ENCODE measurements at places on chromosomes 6 and 20.

DNA sequence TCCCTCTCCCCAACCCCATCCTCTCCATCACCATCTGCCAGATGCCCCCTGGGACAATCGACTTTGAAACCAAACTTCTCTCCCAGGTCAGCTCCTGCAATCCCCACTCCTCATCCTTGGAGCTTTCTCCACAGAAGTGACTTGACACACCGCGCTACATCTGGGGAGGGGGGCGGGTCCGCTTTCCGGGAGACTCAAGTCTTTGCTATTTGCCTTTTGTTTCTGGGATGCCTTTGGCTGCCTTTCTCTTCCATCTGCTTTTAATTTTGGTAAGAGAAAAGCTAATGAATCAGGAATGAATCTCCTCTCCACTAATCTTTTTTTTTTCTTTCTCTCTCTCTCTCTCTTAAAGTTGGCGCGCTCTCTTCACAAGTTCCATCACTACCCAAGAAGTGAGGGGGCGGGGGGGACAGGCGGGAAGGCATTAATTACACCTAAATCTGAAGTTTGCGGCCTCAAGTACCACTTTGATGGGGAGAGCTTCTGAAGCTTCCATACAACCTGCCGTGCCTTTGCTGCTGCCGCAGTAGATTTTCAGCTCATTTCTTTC, 664 bp upstream of the TPBG start:
- DNase-seq, result no peak

DNA sequence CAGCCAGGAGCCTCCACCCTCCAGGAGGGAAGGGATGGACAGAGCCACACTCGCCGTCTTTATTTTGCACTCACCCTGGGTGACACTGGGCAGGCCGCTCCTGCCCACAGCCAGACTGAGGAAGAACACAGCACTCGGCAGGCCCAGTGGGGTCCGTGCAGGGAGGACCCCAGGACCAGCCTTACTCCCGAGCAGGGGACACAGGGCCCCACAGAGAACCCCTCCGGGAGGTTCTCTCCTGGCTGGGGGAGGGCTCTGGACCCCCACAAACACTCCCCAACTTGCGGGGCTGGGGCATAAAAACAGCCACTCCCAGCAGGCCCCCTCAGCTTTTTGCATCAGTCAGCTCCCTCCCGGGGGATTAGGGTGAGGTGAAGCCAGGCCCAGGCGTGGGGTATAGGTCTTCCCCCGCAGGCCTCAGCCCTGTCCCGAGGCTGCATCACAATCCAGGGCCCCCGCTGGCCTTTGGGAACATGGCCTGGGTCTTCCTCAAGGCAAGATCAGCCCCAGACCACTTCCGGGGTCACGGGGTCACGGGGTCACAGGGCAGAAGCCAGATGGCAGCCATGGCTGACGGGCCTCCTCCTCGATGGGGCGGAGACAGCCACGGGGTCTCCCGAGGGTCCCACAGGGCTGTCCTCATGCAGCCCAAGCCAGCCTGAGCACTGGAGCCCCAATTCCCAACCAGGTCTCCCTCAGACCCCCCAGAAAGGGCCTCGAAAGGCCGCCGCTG, 3.2 kb downstream of the TNFRSF6B start:
- DNase-seq, result no peak

GRCh38 chr6:166691199-166691598, 64.1 kb upstream of the RPS6KA2 start:
- no peak for DNase-seq

- no peak for DNase-seq
Measured at GRCh38 chr6:142886431-142887170, 58.4 kb downstream of the HIVEP2 start.

GRCh38 chr6:43972913-43973300, 154.3 kb downstream of the MRPL14 start:
- no peak for DNase-seq

DNA sequence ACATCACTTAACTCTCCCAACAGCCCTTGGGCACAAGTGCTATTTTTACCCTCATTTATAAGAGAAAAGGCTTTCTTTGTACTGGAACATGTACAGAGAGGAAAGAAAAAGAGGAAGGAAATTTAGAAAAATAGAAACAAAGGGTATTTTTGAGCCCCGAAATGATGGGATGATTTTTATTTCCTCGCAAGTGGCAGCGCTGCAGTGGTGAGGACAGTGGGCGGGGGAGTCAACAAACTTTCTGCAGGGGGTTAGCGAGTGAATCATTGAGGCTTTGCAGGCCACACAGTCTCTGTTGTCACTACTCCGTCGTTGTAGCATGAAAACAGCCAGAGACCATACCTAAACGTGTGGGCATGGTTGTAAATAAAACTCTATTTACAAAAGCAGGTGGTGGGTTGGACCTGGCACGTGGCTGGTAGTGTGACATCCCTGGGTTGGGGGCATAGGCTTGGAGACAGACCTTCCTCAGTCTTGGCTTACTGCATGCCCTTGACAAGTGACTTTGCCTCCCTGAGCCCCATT, 25.5 kb upstream of the OCSTAMP start:
- no peak for DNase-seq

DNA sequence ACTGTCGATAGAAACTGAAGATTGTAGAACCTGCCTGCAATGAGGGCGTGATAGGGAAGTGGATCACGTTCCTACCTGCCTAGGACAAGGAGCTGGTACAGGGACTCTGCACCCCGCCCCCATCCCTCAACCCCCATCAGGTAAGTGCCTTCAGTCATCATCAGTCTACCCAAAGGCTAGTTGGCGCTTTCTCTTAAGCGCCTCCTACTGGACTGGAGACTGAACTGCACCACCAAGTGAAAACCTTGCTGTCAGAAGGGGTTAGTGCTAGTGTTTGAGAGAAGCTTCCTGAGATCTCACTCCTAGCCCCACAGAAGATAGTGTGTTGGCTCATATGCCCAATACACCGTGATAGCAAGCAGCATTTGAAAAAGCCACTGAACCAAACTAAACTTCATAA, 706.5 kb upstream of the MAN1A1 start:
- DNase-seq, result no peak

GRCh38 chr20:22568872-22569344, 15.5 kb downstream of the FOXA2 start:
- no peak for DNase-seq

GRCh38 chr6:68679399-68679798, 44.3 kb downstream of the ADGRB3 start:
- DNase-seq, result no peak

- no peak for DNase-seq
Measured at GRCh38 chr6:148566664-148567350, 180.0 kb upstream of the UST start.

GRCh38 chr6:71489736-71490135, 201.1 kb downstream of the OGFRL1 start:
- DNase-seq, result no peak

DNA sequence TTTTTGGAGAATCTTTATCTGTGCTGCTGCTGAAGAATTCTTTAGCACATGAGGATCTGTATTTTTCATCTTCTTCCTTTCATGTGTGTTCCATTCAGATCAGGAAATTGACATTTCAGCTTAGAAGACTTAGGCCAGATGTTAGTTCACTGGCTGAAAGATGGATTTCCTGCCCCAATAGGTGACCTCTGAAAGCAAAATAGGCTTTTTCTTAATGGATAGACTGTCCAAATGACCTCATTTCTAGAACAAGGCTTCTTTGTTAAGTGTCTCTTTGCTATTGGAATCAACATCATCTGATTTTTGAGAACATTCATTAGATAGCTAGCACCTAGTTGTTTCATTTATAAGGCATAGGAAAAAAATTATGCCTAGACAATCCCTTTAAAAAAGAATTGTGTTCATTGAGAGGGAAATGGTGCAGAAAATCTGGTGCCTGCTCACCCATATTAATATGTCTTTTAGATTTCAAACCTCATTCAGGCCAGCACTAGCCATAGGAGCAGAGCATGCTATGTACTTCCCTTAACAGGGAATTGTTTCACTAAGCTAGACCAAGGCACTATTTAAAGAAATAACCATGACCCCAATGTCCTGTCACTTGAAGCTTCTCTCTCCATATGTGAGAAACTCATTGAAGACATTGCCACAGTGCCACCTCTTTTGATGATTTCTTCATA, 13.6 kb upstream of the SASH1 start:
- DNase-seq, result no peak

DNA sequence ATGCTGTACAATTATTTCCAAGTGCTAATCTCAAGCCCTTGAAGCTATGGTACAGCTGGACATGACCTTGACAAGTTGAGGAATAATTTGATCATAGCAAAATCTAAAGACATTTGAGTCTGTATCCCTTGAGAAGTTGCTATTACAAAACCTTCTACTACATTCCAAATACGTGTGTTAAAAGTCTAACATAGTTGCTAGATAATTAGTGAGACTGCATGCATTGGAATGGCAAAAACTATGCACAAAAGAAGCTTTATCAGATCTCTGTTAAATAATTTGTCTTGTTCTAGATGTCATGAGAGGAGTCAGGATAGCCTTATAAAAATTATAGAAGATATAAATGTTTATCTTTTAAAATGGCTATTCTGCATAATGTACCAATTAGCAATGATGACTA, 127.8 kb downstream of the GJA1 start:
- DNase-seq, result no peak

- no peak for DNase-seq
Measured at GRCh38 chr20:38343311-38344106, 2.8 kb upstream of the LBP start.

DNA sequence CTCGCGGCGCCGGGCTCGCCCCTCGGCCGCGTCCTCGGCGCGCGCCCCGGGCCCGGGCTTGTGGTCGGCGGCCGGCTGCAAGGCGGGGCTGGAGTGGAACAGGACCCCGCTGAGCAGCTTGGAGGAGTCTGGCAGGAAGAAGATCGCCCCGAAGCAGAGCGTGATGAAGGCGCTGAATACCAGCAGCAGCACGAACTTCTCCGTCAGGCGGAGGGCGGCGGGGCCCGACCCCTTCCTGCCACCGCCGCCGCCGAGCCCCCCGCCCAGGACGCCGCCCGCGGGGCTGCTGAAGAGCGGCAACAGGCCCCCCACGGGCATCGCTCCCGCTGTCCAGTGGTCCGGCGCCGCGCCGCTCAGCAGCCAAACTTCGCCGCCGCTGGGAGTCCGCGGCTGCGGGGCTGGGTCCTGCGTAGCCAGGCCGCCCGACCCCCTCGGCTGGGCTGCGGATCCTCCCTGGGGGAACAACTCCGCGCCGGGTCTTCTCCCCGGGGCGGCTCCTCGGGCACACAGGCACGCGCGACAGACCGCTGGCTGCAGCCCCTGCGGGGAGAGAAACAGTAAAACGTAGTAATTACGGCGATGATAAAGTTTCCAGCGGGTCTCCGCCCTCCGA, 707 bp downstream of the MAN1A1 start:
- DNase-seq, result no peak

GRCh38 chr6:71737953-71738352, 148.4 kb upstream of the RIMS1 start:
- DNase-seq, result no peak

GRCh38 chr6:166453651-166454050, 70.9 kb upstream of the MPC1 start:
- no peak for DNase-seq

DNA sequence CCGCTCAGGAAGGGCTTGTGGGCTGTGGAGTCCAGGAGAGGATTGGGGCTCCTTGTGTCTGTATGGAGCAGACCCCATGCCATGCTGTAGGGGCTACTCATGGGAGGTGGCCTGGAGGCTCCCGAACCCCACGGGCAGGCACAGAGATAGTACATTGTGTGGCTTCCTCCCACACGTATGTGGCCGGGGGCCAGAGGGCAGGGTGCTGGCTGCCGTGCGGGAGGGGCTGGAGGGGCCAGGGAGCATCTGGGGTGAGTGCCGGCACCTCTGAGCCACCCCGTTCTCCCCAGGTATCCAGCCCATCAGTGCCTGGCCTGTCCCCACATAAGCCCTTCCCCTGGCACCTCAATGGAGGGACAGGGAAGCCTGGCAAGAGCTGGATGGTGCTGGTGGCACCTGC, 7.6 kb downstream of the RBBP8NL start:
- DNase-seq, result no peak

- no peak for DNase-seq
Measured at GRCh38 chr6:127949251-127949650, 48.4 kb upstream of the THEMIS start.

- no peak for DNase-seq
Measured at GRCh38 chr6:28082939-28083338, 2.6 kb downstream of the ZNF165 start.

DNA sequence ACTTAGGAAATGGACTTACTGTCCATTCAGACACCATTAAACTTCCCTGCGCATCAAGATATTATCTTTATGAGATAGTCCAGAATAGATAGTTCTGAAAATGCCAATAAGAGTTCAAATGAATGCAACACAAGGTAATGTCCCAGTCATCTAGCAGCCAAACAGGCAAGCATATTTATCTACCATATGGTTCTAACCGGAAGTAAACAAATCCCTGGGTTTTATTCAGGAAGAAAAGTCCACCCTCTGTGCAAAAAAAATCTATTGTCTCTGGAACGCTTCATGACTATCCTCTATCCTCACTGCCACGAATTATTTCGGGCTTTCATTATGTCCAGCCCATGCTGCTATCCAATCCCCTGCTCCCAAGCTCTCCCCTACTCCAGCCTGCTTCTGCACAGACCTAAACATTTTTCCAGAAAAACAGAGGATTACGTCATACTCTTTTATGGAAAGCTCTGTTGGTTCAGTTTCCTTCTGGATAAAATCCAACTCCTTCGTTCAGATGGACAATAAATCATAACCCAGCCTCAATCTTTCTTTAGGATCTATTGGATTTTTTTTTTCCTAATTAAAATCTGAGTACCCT, 11.4 kb downstream of the PPIL6 start:
- DNase-seq, result no peak

DNA sequence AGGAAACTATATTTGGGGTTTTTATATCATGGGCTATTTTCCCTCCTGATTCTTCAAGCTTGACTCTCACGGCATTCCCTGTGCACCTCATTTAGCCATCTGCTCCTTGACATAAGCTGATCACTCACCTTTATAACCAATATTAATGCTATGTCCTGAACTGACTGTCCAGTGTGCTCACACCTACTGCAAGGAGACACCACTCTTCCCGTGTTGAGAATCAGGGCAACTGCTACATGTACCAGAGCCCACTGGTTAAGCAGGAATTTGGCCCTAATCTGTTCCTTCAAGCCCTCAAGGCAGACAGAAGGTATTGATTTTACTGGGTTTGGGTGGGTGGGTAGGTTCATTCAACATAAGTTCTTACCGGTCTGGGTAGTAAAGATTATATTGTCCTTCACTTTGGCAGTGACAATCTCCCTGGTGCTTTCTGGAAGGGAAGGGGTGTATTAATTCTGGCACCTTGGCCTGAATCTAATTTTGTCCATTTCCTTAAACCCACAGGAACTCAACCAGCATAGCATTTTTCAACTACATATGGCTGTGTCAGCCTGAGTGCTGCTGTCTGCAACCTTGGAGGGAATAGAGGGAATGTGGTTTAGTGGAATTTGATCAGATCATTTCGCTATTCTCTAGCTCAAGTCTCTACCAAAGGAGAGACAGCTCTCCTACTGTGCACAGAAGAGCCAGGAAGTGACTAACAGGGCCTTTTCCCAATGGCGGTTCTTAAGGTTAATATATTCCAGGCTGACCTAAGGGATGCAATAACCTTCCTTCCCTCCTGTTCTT, 293.2 kb downstream of the BTBD9 start:
- no peak for DNase-seq

DNA sequence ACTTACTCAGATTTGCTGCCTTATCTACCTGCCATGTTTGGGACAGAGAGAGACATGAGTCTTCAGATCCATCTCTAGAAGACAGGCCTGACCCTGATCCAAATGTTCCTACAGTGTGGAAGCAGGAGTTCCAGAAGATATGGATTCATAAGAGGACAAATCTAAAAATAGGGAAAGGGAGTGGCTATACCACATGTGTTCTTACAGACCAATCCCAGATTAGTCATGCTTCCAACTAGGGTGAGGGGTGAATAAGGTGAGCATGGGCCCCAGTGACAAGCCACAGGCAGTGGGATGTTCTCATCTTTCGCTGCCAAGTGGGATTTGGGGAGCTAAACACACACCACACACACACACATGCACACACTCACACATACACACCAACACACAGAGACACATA, 670.7 kb upstream of the CITED2 start:
- DNase-seq, result no peak
